Hair follicle dermal papilla cell (primary cell): ENCODE measurements at places on chromosomes 11 and 22. TPM values are rescaled to one million over a fixed set of nuclear protein-coding genes. Genes with fewer than 3 reads are reported as not detected.

VSIG10L2 gene
- total RNA-seq, result under 0.01 and 0.36 TPM in 2 replicates

CECR2 gene
- total RNA-seq, result not detected in 2 replicates

HPX gene
- total RNA-seq, result 1.2 and 2.1 TPM in 2 replicates

SAAL1 gene
- 8.0 and 8.9 TPM in 2 replicates for total RNA-seq

C11orf65 gene
- 0.81 and 1.5 TPM in 2 replicates for total RNA-seq

CDON gene
- 368 and 408 TPM in 2 replicates for total RNA-seq

SLC25A18 gene
- not detected in 2 replicates for total RNA-seq
